ENCODE measurements at places on chromosomes 11 and 22.
A peak's percentile ranks its signal among the peaks of the same experiment; 100 is the strongest.

DNA sequence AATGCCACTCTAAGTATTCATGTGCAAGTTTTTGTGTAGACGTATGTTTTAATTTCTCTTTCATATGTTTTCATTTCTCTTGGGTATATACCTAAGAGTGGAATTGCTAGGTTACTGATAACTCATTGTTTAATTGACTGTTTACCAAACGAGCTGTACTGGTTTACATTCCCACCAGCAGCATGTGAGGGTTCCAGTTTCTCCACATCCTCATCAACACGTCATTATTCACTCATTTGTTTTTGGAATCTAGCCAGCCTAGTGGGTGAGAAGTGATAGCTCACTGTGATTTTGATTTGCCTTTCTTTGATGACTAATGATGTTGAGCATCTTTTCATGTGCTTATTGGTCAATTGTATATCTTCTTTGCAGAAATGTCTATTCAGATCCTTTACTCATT is 4.0 kb downstream of the ANKRD13D start:
- DNase-seq = peak; percentile 72

GRCh38 chr11:57647960-57648800 is 1.5 kb downstream of the YPEL4 start:
- DNase-seq = no peak

DNA sequence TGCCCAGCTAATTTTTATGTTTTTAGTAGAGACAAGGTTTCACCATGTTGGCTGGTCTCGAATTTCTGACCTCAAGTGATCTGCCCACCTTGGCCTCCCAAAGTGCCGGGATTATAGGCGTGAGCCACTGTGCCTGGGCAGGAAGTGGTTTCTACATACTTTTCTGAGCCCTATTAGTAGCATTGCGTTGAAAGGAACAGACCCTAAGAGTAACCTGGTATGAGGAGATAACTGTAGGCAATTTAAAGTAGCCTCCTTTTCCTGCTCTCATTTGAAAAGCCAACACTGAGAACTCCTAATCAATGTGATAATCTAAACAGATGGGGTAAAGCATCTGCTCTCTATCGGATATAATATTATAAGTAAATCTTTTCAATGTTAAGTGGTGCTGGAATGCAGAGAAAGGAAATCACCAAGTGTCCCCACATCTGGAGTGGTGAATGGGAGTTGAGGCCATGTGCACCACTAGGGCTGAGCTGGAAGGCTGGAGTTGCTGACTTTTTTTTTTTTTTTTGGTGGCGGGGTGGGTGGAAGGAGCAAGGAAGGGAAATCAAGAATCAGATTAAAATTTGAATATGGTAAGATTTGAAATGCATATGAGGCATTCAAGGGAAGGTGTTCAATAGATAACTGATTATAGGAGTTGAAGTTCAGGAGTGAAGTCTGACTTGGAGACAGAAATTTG is 20.7 kb downstream of the PDHX start:
- no peak for DNase-seq

DNA sequence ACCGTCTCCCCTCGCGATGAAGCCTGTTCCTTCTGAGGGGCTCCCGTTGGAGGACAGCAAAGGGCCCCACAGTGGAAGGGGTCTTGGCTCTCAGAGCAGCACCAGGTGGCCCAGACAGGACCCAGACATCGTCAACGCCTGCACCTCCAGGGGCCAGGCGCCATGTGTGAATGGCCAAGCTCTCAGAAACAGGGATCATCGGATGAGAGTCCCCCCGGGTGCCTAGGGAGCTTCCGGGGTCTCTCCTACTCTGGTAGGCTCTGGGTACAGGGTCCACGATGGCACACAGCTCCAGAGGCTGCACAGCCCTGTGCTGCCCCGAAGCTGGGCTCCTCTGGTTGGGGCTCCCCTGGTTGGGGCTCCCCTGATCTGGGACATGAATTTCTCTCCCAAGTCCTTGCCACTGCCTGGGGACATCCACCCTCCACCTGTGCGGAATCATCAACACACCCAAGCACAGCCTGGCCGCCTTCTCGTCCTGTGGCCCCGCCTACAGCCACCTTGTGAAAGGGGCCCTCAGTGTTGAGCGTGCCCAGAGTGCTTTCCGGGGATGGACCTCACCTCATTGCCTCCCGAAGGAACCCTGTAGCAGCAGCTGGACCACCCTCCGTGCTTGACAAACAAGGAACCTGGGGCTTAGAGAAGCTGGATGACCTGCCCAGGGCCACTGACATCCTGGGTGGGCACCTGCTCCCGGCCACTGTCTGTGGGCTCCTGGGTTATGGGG is 929.0 kb downstream of the BRD1 start:
- DNase-seq = no peak

DNA sequence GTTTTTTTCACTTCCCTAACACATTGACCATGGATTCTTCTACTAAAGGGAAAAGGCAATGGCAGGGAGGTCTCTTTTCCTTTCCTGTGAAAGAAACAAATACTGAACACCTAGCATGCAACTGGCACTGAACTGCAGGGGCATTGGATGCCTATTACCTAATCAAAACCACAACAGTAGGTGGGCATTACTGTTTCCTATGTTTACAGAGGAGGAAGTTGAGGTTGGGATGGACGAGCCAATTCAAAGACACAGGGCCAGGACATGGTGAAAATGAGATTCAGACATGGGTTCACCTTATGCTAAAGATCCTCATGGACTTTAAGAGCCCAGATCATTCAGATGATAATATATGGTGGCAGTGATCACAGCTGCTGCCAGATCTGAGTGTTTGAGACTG is 407.0 kb downstream of the MIAT start:
- no peak for DNase-seq

DNA sequence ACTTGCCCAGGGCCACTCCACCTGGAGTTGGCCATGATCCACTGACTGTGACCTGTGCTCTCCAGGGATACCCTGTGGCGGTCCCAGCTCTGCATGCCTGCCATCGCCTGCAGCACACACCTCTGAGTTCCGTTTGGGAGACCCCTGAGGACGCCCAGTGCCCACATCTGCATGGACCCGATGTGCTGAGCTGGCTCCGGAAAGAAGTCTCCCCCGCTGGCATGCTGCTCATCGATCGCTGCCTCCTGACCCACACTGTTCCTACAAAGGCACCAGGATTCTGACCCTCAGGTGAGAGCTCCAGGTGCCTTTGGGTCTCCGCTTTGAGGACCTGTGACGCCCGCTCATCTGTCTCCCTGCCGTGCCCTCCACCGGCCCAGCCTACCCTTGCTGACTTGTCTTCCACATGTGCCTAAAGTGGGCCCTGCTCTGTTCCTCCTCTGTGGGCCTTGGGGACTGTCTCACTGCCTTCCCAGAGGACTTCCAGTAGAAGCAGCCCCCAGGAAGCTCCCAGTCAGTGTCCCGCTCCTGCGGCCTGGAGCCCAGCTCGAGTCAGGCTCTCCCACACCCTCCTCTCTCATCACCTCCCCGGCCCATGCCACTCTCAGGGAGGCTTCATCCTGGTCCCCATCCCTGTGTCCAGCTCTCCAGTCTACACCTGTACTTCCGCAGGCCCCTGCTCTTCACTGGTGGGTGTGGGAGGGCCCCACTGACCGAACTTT is 5.9 kb upstream of the SLC25A1 start:
- DNase-seq = no peak

DNA sequence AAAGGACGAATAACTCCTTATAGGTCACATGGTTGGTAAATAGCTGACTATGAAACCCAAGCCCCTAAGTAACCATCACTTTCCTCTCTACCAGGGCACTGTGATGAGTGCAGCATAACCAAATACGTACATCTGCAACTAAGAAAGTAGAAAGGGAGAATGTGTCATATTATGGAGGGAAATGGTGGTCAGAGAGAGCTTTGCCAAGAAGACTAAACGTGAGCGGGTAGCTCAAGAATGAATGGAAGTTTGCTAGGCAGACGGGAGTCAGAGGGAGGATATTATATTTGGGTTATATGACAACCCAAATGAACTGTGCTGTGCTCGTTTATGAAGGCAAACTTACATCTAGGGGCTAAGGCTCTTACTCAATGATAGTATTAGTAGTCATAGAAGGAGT is 537.3 kb downstream of the OPCML start:
- no peak for DNase-seq

DNA sequence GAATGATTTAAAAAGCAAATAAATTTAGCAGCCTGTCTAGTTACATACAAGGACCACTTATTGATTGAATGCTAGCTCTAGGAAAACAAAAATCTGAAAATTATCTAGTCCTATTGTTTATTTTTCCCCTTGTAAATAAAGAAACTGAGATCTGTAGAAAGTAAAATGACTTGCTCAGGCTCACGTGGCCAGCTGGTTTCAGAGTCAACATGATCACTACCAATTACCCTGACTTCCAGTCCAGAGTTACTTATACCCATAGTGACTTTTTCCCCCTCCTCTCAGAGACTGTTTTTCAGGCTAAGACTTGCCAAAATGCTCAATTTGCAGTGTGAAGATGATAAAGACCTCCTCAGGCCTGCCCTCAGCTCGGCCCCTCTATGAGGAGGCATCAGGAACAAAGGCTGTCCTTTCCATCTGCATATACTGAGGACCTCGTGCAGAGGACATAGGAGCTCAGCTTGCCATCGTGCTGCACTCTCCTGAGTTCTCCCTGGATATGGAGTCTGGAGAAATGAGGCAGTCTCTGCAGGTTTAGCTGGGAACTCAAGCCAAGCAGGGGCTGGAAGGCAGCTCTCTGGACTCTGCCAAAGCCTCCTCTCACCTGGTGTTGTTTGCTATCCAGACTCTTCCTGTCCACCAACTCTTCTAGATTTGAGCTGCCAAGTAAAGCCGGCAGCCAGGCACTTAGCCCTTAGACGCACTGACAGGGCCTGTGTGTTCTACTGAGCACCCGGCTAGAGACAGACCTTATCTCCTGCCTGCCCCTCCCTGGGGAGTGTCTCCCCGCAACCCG is 883.3 kb downstream of the NTM start:
- DNase-seq = no peak

DNA sequence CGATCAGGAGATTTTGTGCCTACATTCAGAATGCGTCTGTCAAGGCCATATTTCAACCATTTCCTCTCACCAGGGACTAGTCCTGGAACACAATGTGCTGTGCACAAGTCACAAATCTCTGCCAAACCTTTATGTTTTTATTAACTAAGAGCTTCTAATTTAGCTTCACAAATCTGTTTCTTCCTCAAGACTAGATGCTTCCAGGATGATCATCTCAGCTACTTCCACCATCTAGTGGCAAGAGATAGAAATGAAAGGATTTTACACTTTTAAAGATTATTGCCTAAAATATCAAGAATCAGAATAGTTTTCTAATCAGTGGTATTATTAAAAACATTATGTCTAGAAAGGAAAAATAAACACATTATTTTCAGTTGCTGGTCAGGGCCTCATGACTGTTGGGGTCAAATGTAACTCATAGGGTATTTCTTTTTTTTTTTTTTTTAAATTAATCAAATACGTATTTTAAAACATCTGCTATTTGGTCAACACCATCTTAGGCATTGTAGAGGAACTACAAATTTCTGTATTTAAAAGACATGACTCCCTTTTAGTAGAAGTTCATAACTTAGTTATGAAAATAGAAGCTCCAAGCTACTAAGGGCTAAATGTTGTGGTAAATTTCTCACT is 1102.6 kb downstream of the DLG2 start:
- DNase-seq = peak; percentile 0

DNA sequence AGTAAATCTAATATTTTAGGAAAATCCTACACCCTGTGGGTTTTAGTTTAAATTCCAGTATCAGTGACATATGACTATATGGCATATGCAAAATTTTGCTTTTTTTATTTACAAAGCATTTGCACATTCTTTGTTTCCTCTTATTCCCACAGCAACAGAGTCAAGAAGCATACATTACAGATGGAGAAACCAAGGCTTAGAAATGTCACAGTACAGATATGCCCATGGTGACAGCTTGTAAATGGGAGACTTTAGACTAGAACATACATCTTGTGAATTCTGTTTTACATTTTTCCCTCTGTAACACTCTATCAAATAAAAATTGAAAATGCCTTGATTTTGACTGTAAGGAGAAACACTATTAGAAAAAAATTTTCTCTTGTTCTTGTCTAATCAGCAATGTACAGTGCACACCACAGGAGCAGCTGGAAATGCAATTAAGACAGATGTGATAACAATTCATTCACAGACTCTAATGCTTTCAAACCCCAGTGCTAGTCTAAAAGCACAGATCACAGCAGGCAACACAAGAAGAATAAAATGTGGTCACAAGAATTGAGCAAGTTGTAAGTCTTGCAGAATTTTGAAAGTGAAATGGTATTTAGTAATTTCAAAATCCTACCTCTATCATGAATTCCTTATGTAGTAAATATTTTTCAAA is 375.9 kb downstream of the LUZP2 start:
- no peak for DNase-seq

DNA sequence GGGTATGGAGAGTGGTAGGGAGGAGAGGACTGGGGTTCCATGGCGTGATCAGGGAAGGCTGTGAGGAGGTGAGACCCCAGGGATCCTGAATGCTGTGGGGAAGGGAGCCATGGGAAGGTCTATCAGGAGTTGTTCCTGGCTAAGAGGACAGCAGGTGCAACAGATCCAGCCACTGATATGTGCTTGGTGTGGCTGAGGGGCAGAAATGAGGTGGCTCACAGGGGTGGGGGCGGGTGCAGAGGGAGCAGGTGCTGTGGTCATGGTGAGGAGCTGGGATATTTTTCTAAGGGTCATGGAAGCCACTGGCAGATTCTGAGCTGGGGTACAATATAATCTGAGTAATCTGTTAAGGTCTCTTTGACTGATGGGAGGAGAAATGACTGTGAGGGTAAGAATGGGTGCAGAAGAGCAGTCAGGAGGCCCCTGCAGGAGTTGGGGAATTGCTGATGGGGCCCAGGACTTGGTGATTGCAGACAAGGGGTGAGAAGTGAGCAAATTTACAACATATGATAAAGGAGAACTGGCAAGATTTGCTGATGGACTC is 31.3 kb upstream of the DMC1 start:
- DNase-seq = no peak

DNA sequence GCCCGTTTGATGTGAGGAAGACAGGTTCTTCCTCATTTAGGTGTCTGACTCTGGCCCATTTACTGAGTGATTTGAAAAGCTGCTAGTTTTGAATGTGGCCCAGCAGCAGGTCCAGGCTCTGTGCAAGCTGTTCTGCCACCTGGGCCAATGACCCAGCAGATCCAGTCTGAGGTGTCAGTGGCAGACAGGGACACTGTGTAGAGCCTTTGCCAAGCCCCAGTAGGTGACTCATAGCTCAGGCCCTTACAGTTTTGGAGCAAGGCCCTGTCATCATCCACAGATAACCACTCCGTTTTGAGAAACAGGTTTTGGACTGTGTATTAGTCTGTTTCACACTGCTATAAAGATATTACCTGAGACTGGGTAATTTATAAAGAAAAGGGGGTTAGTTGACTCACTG is 23.9 kb downstream of the TSPAN32 start:
- peak; percentile 23 for DNase-seq

DNA sequence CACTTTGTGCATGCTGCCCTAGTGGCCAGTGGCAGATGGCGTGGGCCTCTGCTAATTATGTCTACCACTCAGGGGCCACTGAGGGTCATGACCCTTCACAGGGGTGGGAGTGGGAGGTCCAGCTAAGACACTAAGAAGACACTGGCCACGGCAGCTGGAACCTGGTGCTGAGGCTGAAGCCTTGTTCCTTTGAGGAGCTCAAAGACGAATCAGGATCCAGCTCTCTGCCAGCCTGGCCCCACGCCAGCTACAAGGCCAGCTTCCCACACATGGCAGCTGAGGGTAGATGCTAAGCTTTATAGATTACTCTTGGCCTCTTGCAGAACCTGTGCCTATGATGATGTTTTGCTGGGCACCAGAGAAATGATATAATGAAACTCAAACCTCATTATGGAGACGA is 226.3 kb downstream of the DSCAML1 start:
- DNase-seq = no peak

GRCh38 chr22:49658902-49659280 is 168.8 kb downstream of the BRD1 start:
- no peak for DNase-seq
